ENCODE measurements at places on chromosomes 4 and X. TPM values are rescaled to one million over a fixed set of nuclear protein-coding genes. Genes with fewer than 3 reads are reported as not detected.

DNA sequence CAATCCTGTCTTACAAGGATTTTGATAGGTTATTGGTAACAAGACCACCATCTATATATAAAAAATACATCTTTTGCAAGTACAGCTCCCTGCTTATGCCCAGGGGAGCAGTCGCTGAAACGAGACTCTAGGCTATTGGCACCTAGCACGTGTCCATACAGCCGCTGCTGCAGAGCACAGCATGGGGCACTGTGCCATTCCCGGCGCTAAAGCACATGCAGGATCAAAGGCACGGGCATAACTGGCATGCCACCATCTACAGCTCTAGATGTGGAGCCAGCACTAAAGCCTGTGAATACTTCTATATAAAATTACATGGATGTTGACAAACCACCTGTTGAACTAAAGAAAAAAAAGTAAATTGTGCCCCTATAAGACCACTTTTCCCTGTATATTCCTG, 144.8 kb downstream of the COL25A1 start:
- DNase-seq, result no peak

GRCh38 chrX:68588602-68589371, 58.7 kb upstream of the STARD8 start:
- DNase-seq, result no peak

Gene NALF2
- polyA plus RNA-seq, result 0.76 TPM

Gene HSFX2
- polyA plus RNA-seq, result not detected
